Stimulated activated naive CD8-positive, alpha-beta T cell treated with anti-CD3 and anti-CD28 coated beads, Interleukin-15, Interleukin-2, amounts not matched to agents 100 U/mL and 50 U/mL, for 24 hours (primary cell): ENCODE measurements at places on chromosomes 11 and 22.

- DNase-seq = peak; percentile 48
Observed at GRCh38 chr11:68312117-68312779, at the start of gene LRP5. LRP5 (plus strand) TSS chr11:68312591; CDS start chr11:68312715, 124 bp downstream.

DNA sequence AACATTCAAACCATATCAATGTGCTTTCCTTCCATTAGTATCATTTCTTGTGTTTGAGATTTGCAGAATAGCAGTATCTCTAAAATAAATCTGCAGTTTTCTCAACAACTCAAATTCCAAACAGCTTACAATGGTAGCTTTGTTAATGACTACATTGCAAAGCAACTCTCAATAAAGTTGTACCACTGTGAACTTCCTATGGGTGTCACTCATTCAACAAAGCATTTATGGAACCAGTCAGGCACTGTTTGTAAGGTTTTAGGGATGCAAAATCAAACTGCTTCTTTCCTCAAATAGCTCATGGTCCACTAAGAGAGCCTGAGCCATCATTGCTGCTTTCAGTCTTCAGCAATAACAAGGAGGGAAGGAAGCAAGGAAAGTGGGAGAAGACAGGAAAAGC, 91.0 kb downstream of the CCDC83 start:
- no peak for DNase-seq

DNA sequence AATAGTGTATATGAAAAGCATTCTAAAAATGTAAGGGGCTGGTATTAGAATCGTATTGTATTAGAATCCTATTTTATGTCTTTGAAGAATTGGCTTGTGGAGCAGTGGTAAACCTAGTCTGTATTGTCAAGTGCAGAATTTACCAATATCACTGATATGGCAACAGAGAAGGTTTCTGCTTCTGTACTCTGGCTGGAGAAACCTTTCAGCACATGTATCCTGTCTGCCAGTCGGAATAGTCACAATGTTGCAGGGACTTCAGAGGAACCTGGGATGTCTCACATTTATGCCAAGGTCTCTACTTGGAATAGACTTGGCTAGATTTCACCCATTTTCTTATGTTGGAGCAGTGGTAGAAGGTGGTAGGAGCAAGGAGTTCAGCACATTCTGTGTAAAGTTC, 4.4 kb downstream of the MTMR3 start:
- DNase-seq = no peak

- no peak for DNase-seq
Observed at GRCh38 chr11:10283991-10284390, 10.0 kb downstream of the SBF2 start.

DNA sequence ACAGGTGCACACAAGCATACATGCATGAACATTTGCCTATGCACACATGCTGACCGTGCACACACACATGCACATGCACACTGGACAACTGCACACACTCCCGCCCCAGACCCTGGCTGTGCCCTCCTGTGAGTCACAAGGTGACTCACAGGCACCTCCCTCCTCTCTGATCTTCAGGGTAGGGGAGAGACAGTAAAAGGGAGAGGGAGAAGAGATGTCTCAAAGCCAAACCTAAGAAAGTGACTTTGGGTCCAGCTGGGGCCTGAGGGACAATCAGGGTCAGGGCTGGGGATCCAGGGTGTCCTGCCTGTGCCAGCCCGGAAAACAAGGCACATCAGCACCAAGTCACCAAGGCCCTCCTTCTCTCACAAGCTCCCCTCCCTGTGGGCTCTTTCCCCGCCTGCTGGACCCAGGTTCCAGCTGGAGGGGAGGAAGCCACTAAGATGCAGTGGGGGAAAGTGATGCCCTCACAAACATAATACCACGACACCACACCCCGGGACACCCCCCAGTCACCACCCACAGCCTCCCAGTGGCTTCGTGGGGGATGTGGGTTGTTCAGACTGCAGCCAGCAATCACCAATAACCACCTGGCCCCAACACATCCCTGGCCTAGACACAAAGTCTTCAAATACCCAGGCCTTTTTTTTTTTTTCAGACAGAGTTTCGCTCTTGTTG, 39.3 kb downstream of the PDGFB start:
- DNase-seq = peak; percentile 38

DNA sequence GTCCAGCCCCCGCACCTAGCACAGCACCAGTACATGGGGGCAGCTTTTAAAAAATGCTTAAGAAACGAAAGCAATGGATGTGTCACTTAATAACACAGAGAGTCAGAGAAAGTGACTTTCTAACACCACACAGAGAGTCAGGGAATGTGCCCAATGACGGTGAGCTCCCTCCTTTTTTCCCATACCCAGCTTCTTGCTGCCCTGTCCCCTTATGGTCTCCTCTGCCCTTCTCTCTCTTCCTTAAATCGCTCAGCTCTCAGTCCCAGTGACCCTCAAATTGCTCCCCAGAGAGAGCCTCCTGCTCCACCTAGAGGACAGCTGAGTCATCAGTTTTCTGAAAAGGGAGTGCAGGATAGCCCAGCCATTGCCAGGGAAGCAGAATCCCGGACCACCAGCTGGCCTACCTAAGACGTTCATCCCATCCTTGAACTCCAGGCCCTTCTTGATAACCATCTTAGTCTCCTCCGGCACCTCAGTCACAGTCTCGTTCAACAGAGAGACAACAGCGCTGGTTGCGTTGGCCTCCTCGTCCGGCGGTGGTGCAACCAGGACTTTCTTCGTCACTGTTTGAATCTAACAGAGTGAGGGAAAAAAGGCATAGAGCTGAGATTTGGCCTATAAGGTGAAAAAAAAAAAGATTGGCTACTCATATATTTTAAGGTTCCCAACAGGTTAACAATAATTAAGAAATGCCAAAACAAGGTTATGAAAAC, 113.5 kb downstream of the SLC1A2 start:
- DNase-seq = no peak

DNA sequence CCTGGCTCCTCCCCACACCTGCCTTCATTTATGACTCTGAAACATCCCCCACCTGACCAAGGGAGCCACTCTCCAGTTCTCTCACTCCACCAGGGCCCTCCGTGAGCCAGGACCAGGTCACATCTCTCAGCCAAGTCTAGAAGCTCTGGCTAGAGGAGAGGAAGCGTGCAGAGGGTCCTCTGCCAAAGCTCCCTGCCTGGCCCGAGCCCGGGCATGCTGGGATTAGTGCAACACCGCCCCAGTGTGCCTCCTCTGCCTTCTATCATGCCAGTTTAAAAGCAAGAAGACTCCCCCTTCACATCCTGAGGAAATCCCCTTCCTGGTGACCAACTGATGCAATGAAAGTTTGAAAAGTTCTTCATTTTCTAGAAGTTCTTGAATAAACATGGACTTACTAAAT, 23.5 kb downstream of the TP53AIP1 start:
- DNase-seq = no peak

- DNase-seq = peak; percentile 81
Observed at GRCh38 chr22:39003165-39003638, 10.9 kb upstream of the APOBEC3C start.

GRCh38 chr11:117313091-117313490, 3.0 kb downstream of the BACE1 start:
- no peak for DNase-seq

DNA sequence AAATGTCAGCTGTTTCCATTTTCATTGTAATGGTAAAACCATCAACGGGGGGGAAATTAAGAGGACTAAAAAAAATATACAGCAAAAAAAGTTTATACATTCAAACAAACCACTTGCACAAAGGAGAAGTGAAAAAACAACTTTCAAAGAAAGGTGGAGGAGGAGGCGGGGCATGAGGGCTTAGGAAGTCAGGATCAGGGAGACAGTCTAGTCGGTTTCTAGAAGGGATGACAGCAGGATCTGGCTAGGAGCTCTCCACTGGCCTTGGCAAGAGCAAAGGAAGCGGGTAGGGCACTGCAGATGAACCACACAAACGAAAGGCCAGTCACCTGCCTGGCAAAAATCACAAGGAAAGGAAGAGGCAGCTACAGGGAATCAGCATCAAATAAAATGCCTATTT, 31.0 kb downstream of the NAP1L4 start:
- no peak for DNase-seq

- DNase-seq = no peak
Observed at GRCh38 chr11:11148104-11148509, 204.9 kb downstream of the CSNK2A3 start.
